Activated naive CD4-positive, alpha-beta T cell (primary cell): ENCODE measurements at places on chromosomes 7 and 10.

GRCh38 chr10:132062116-132062515 is 3.6 kb upstream of the JAKMIP3 start:
- no peak for DNase-seq

- DNase-seq, result no peak
Observed at GRCh38 chr10:95451568-95452524, 109.3 kb downstream of the SORBS1 start.

DNA sequence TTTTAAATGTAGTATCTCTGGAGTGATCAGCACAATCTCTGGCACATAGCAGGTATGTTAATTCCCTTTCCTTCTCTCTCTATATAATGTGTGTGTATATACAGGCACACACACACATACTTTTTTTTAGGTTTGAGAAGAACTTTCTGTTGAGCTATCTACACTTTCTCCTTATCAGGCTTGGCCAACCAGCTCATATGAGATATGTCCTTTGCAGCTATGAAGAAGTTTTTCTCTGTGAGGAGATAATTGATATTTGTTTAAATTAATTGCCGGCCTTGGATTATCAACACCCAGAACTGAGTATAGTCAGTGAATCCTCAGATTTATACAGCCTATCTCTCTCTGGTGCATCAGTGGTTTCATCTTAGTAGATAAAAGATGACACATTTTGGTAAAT is 2.3 kb upstream of the MCU start:
- no peak for DNase-seq

GRCh38 chr7:84113286-84113685 is 81.3 kb downstream of the SEMA3A start:
- DNase-seq, result no peak

DNA sequence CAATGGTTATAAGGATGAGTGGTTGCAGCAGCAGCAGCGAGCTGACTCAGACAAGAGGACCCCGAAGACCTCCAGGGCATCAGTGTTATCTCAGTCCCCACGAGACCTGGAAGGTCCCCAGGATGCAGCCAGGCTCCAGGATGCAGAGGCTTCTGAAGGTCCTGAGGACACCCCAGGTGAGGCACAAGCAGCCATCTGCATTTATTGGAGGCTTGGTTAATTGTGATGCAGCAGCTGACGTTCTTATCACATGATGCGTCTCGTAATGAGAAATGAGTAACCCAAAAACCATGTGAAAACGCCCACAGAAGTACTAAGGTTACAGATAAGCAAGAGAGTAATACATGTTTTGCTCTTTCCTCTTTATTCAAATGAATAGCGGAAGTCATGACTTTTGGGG is 17.4 kb downstream of the C7orf57 start:
- no peak for DNase-seq

GRCh38 chr7:126715076-126715475 is 537.7 kb downstream of the GRM8 start:
- DNase-seq, result no peak

GRCh38 chr7:66307591-66308215 is 102.6 kb downstream of the TPST1 start:
- DNase-seq, result no peak

DNA sequence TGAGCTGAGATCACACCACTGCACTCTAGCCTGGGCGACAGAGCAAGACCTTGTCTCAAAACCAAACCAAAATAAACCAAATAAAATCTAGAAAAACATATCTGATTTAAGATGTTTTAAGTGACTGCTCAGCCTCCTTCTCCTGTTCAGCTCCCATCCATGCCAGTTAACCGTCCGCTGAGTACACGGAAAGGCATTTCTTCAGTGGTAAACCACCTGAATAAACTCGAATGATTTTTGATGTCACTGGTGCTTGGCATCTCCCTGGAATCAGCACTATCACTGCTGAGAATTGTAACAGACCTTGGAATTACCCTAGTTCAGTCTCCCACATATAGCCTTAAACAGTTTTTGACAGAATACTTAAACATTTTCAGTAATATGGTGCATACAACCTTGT is 24.1 kb upstream of the NRCAM start:
- no peak for DNase-seq

DNA sequence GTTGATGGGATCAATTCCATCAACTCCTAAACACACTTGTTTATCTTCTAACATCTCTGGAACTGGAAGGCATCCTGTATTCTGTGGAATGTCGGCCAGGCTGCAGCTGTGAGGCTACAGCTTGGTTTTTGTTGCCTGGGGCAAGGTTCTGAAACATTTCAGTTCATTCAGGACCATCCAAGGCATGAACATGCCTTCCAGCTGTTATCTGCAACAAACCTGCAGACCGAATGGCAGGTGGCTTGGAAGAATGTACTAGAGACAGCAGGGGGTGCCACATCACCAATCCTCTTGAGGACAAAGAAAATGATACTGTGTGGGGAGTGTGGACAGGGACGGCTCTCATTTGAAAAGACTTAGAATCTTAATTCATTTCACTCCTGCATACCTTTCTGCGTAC is 12.4 kb downstream of the PAPOLB start:
- no peak for DNase-seq

DNA sequence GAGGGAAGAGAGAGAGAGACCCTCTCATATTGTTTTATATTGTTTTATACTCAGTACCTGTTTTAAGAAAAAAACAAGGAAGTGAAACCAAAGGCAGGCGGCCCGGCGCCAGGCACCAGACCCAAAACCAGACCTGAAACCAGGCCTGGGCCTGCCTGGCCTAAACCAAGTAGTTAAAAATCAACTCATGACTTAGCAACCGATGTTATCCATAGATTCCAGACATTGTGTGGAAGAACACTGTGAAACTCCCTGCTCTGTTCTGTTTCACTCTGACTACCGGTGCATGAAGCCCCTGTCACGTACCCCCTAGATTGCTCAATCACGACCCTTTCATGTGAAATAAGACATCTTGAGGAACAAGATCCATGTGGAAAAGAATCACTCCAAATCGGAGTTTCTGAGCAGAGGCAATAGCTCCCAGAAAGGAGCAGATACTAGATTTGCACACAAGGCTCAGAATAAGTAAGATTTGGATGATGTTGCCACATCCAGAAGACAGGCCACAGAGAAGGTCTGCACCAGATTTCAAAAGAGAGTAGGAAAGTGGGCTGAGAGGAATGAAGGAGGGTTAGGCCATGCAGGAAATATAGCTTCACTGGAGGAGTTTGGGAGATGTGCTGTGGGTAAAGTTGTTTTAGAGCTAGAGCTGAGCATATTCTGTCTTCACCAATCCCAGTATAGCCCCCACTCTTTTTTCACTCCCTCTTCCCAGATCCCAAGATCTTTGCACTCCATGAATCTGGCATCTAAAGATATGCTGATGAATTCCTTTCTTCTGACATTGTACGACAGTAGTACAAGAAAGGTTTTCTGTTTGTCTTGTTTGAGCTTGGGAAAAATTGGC is 8.8 kb upstream of the ZNF248 start:
- DNase-seq, result no peak

DNA sequence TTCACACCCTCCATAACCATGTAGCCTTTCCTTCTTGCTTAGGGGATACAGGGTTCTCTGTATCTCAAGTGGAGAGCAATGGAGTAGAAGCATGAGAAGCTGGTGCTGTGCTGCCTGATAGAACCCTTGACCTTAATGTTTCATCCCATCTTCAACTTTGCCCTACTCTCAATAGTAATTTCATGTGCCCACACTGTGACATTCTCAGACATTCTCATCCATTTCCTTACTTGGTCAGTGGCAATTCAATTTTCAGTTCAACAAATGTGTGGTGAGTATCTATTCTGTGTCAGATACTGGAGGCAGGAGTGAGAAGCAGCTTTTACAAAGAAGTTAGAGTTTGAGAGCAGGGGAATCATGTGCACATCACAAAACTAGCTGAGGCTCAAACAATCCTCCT is 16.1 kb downstream of the STRIP2 start:
- no peak for DNase-seq

DNA sequence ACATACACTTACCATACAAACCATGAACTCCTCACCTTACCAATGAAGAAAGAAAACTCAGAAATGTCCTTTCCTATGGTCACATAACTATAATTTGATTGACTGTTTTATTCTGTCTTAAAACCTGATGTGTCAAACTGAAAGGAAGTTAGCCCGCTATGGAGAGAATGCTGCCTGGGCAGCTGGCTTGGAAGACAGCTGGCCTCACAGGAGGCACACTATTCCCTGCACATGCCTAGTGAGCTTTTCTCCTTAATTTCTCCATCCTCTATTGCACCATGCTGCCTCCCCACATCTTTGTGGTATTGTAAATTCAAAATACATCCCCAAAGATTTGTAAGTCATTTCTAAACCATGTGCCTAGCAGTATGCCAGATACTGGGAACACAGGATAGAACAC is 163.3 kb downstream of the STK31 start:
- DNase-seq, result no peak

GRCh38 chr7:132183781-132184380 is 392.4 kb downstream of the PLXNA4 start:
- DNase-seq, result no peak

- no peak for DNase-seq
Observed at GRCh38 chr7:81604075-81604807, 165.6 kb downstream of the HGF start.

- no peak for DNase-seq
Observed at GRCh38 chr10:31683682-31684081, 244.9 kb downstream of the ARHGAP12 start.

GRCh38 chr10:125534515-125534914 is 148.4 kb downstream of the TEX36 start:
- no peak for DNase-seq

DNA sequence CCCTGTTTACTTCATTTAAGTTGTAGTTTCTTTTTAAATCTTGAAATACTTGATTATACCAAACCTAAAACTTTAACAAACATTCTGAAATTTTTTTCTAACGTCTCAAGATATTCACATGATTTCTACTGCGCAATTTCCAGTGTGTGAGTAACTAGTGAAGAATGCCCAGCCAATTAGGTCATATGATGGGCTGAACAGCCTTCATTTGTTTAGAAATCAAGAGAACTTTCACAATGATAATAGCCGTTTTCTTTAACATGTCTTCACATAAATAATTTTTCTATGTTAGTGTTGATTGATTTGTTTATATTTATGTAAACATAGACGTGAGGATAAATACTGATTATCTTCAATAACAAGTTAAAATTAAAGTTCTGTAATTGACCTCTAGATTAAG is 21.8 kb downstream of the STAM start:
- no peak for DNase-seq

DNA sequence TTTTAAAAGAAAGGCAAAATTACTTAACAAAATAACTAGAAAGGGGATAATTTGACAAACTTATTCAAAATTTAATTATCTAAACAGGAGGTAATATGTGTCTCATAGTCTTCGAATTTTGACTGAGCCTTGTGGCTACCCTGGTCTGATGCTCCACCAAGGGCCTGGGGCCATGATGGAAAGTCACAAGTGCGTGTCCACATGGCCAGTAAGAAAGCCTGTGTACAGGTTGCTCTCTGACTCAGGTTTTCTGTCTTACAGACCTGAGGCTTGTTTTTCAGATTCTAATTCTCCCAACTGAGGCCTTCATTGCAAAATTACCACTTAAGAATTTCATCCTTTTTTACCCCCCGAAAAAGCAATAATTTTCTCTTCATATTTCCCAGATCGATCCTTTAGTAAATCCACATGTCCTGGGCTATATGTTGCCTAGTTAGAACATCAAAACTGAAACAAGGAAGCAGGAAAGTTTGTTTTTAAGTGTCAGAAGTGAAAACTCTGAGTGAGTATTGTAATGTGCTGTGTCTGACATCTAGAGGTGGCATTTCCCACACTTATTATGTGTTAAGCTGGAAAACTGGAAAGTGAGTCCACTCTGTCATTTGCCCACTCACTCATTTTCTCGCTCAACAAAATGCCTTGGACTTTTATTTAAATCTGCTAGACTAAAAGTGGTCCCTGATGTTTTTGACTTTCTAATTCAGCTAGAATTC is 10.0 kb downstream of the CYP3A43 start:
- no peak for DNase-seq

- no peak for DNase-seq
Observed at GRCh38 chr7:151599401-151600227, 79.9 kb upstream of the RHEB start.

- DNase-seq, result no peak
Observed at GRCh38 chr7:41685684-41686083, 17.2 kb downstream of the INHBA start.

GRCh38 chr7:424301-424935 is 95.2 kb downstream of the PDGFA start:
- no peak for DNase-seq

GRCh38 chr7:28126410-28127041 is 54.1 kb downstream of the JAZF1 start:
- no peak for DNase-seq

DNA sequence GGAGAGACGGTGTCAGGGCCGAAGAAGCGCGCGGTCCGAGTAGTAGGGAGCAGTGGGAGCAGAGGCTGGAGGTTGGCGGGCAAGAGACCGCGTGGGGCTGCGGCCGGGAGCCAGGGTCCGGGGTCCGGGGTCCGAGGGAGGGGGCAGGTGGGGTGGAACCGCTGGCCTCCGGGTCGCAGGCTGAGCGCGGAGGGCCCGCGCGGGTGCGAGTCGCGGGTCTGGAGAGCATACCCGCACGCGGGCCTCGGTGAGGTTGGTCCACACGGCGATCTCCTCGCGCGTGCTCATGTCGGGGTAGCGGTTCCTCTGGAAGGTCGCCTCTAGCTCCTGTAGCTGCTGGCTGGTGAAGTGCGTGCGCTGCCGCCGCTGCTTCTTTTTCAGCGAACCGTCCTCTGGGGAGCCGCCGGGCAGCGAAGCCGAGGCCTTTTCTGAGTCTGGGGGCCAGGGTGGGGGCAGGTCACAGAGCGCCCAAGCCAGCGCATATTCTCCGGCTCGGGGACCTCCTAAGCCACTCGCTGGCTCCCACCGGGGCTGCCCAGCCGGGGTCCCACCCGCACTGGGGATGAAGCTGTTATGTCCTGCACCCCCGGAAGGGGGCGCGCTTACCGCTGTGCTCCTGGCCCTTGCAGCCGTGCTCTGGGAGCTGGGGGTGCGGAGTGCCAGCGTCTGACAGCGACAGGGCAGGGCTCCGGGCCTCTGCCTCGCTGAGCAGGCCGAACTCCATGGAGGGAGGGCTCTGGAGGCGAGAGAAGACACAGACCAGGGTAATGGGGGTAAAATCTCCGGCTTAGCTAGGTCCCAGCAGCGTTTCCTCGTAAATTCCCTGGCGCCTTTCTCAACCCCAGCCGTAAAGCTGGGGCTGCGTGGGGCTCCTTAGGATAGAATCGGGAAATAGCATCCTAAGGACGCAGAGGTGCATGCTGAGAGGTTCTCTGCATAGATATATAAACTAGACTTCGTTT is 5.5 kb downstream of the ELOVL3 start:
- peak; percentile 52 for DNase-seq

DNA sequence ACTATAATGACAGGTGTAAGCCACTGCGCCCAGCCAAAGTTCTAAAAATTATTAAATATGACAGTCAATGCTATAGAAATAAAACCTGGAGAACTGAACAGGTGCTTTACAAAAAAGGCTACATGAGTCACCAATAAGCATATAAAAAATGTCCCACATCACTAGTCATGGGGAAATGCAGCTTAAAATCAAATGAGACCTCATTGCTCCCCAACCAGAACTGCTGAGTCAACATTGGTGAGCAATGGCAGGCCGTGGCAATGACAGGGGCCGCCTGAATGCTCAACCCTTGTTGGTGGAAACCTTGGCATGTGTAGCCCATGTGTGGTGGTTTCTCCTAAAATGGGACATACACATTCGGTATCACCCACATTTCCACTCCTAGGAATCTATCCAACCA is 352.3 kb upstream of the KLF6 start:
- no peak for DNase-seq
